Activated CD8-positive, alpha-beta memory T cell treated with anti-CD3 and anti-CD28 coated beads for 48 hours (primary cell): ENCODE measurements at places on chromosomes 5 and 9.

GRCh38 chr5:150067405-150067960, 18.9 kb downstream of the CSF1R start:
- DNase-seq, result no peak

DNA sequence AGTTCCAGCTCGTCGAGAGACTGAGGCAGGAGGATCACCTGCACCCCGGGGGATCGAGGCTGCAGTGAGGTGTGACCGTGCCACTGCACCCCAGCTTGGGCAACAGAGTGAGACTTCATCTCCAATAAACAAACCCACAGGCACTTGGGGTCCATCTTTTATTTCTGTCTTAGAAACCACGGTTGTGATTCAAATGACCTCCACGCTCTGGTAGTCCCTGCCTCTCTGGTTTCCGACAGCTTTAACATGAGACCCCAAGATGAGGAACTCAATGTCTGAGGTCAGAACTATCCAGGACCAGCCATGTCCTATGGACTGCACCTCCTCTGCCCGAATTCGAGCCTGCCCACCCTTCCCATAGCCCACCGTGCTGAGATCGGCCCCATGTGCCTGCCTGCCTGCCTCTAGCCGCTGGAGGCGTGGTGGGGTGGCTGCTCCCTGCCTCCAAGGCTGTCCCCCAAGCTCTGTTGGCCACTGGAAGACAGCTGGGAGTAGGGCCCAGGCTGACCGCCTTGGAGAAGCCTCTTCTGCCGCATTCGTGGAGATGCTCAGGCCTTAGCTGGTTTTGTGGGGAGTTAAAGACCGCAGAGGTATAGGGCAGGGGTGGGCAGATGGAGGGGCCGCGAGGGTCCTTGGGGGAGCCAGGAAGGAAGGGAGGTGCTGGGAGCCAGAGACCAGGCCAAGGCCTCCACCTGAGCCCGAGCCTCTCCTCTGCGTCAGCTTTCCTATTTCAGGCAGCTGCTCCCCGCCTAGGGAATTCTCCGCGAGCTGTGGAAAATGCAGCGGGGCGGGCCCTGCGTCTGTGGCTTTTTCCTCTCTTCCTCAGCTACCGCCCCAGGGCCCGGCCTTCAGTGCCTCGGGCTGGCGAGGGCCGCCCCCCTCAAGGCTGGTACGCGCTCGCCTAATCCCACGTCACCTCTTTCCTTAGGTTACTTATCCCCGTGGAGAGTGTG, 6.9 kb upstream of the WDR5 start:
- no peak for DNase-seq

- no peak for DNase-seq
These were observed 63.5 kb upstream of the OSMR start for GRCh38 chr5:38782180-38782835.

DNA sequence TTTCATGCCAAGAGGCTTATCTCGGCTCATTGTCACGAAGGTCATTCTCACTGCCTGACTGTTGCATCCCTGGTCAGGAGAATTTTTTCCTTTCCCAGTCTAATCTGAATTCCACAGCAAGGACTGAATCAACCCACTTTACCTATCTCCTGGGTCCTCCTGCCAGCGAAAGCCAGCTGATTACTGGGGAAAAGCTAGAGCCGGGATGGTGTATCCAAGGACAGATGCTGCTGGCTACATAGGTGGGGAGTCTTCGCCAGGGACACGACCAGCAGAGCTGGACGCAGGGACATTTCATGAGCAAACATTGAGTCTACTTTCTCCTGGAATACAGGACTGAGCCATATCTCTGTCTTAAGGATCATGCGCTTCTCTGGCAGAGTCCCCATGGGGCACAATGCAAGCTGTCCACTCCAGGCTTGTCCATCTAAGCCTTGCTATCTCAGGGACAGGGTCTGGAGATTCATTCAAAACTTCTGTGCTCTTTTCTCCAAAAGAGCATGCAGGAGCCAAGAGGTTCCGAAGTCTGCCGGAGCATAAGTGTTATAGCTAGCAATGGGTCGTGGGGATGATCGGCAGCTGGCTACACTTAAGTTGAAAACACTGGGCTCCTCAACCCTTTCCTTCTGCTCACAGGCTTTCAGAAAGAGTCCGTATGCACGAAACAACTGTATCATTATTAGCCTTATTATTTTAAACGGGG, 6.5 kb upstream of the HAND1 start:
- no peak for DNase-seq

GRCh38 chr5:87069974-87070608, 197.6 kb upstream of the RASA1 start:
- no peak for DNase-seq
